ENCODE measurements at places on chromosomes 3 and 15.

GRCh38 chr3:44825264-44825925 is 36.3 kb upstream of the TMEM42 start:
- DNase-seq: no peak

GRCh38 chr15:89673165-89673512 is 6.0 kb downstream of the PLIN1 start:
- DNase-seq: no peak

- DNase-seq: no peak
Measured at GRCh38 chr3:13282986-13283876, 136.9 kb downstream of the NUP210 start.

- no peak for DNase-seq
Measured at GRCh38 chr15:71133747-71134472, 18.6 kb downstream of the THSD4 start.

DNA sequence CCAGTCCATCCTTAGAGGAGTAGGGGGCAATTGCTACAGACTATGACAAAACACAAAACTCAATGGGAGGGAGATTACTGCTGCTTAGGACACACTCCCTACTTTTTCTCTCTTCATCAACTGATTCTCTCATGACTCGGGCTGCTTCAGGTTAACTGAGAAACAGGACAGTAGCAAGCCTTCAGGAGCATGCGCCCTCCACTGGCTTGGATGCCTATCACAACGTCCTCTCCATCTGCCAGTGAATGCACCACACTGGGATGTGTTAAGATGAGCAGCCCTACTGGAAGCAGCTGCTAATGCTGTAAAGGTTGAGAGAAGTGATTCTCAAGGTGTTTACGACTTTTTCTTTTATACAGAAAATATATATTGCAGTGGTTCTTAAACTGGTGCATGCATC is 542.3 kb downstream of the EDEM1 start:
- DNase-seq: no peak

All from activated CD4-positive, alpha-beta T cell treated with anti-CD3 and anti-CD28 coated beads for 24 hours (primary cell).